ENCODE measurements at places on chromosomes 2 and 18. TPM values are rescaled to one million over a fixed set of nuclear protein-coding genes. Genes with fewer than 3 reads are reported as not detected.

FSIP2 gene
- 0.06 TPM for total RNA-seq

GRCh38 chr18:26317398-26317797, 91.2 kb downstream of the TAF4B start:
- H3K27ac ChIP-seq, result no peak overlapping the region
- no peak overlapping the region for H3K4me3 ChIP-seq
- no peak for DNase-seq
- no peaks in the 10 kb centered on the region for H3K4me1 ChIP-seq
- no peaks in the 10 kb centered on the region for H3K36me3 ChIP-seq
- no peaks in the 10 kb centered on the region for H3K27me3 ChIP-seq

INPP1 gene
- total RNA-seq, result 14.4 TPM

DNA sequence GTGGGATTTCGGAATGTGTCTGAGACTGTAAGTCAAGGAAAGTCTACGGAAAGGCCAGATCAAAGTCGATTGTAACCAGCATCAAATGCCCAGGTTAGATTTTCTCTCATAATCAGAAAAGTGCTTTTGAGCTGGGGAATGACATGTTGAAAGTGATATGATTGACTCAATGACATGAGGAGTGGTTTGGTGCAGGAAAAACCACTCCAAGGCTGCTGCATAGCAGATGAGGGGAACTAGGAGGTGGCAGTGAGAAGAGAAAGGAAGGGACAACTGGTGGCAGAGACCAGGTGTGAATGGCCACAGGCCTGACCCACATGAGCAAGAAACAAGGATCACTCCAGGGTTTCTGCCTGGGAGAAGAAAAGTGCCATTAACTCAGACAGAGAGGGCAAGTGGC, 822 bp downstream of the SLC35F6 start:
- H3K4me3 ChIP-seq, result peak overlapping the region; percentile 75
- H3K4me1 ChIP-seq, result peaks cover 4% of the 10 kb centered on the region
- no peaks in the 10 kb centered on the region for H3K27me3 ChIP-seq
- DNase-seq, result no peak
- peak overlapping the region; percentile 76 for H3K27ac ChIP-seq
- H3K36me3 ChIP-seq, result no peaks in the 10 kb centered on the region

GRCh38 chr2:3179208-3179607, 198.4 kb downstream of the EIPR1 start:
- no peaks in the 10 kb centered on the region for H3K36me3 ChIP-seq
- no peak for DNase-seq
- H3K27ac ChIP-seq, result no peak overlapping the region
- no peak overlapping the region for H3K4me3 ChIP-seq

- H3K4me1 ChIP-seq, result no peaks in the 10 kb centered on the region
- H3K27me3 ChIP-seq, result no peaks in the 10 kb centered on the region
- no peak for DNase-seq
Measured at GRCh38 chr2:208025814-208026184, 472 bp upstream of the PLEKHM3 start.

DNA sequence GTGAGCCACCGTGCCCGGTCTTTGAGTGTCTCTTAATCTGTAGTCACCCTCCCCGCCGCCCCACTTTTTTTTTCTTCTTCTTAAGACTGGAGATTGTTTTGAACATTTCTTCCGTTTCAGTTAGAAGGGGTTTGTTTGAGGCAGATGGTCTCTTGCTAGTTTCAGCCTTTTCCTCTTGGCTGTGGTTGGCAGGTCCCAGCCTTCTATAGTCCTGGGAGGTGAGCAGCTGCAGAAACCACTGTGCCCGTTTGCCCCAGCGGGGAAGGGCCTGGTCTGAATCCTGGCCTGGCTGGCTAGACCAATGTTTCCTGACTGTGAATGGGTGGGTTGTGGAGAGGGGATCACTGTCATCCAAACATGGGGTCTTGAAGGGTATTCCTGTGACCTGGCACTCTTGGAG, 30.1 kb upstream of the MCFD2 start:
- H3K36me3 ChIP-seq, result no peaks in the 10 kb centered on the region
- no peaks in the 10 kb centered on the region for H3K27me3 ChIP-seq

MC2R gene
- not detected for total RNA-seq

DNA sequence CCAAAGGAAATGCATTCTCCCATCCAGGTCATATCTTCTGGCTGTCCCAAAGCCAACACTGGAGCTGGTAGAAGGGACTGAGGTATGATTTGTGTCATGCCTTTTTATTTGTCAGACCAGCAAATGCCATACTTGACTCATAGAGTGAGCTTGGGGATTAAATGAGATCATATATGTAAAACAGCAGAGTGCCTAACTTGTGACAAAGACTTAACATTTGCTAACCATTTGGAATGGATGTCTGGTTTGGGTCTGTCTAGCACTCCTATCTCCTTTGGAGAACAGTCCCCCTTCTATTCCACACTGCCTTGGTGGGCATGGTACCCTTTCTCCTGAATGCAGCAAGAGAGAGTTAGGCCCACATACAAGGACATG, 128.5 kb upstream of the LGALSL start:
- no peaks in the 10 kb centered on the region for H3K4me1 ChIP-seq
- no peak overlapping the region for H3K27ac ChIP-seq
- H3K4me3 ChIP-seq, result no peak overlapping the region
- no peak for DNase-seq
- H3K27me3 ChIP-seq, result no peaks in the 10 kb centered on the region

- no peaks in the 10 kb centered on the region for H3K36me3 ChIP-seq
- no peak for DNase-seq
- H3K4me3 ChIP-seq, result no peak overlapping the region
- no peaks in the 10 kb centered on the region for H3K4me1 ChIP-seq
- no peaks in the 10 kb centered on the region for H3K27me3 ChIP-seq
Measured at GRCh38 chr2:153455861-153456260, 22.7 kb downstream of the RPRM start.

DNA sequence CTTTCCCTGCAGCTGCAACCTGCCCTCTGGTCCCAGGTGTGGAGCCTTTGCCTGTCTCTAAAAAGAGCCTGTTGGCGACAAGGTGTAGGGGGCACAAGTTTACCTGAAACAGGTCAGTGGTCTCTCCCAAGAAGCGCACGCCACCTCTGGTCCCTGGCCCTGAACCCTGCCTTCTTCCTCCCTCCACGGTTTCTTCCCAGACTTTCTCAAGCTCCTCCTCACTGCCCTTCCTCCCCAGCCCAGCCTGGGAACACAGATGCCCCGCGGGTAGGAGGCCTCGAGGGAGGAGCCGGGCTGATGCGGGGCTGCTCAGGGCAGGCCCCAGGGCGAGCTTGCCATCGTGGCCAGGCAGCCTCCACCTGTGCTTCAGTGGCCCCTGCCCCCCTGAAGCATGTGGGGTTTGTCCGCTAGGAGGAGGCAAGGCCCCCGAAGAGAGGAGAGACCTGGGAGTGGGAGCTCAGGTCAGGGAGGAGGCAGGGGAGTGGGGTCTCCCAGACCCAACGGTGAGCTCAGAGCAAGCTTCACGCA, 89.5 kb downstream of the SMAD7 start:
- no peaks in the 10 kb centered on the region for H3K4me1 ChIP-seq
- peaks cover 15% of the 10 kb centered on the region for H3K36me3 ChIP-seq
- DNase-seq, result no peak
- no peak overlapping the region for H3K4me3 ChIP-seq
- no peaks in the 10 kb centered on the region for H3K27me3 ChIP-seq

DNA sequence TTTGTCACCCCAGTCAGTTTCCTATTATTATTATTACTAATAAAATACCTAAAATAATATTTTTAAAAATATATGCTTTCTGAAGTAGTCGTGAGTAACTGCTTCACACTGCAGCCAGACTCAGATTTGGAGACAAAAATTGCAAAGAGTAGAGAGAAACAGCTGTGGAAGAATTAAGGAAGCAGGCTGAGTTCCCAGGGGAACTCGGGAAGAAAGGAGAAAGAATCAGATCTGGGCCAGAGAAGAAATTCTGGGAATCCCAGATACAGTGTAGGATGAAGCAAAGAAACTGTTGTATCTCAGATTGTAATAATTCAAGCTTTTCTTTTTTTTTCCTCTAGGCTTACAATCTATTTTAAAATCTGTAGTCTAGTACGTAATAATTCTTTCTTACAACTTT, 182.3 kb downstream of the FTCDNL1 start:
- H3K36me3 ChIP-seq, result no peaks in the 10 kb centered on the region
- DNase-seq, result no peak
- H3K27ac ChIP-seq, result no peak overlapping the region
- no peak overlapping the region for H3K4me3 ChIP-seq
- no peaks in the 10 kb centered on the region for H3K27me3 ChIP-seq
- H3K4me1 ChIP-seq, result no peaks in the 10 kb centered on the region

DNA sequence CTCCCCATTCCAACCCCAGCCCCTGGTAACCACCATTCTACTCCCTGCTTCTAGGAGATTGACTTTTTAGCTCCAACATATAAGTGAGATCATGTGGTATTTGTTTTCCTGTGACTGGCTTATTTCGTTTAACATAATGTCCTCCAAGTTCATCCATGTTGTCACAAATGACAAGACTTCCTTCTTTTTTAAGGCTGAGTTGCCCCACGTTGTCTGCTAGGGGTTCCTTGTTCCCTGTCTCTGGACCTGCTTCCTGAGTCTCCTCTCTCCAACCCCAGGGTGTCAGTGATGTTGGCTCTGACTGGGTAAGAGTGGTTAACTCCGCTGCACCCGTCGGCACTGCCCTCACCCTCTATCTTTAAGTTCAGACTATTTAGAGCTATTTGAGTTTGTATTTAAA, 175.2 kb downstream of the SH3RF3 start:
- no peaks in the 10 kb centered on the region for H3K27me3 ChIP-seq
- no peak for DNase-seq
- H3K27ac ChIP-seq, result no peak overlapping the region

FTCDNL1 gene
- 2.7 TPM for total RNA-seq

GRCh38 chr18:69469444-69469919, 68.8 kb downstream of the DOK6 start:
- DNase-seq, result peak; percentile 49
- no peak overlapping the region for H3K4me3 ChIP-seq
- H3K4me1 ChIP-seq, result no peaks in the 10 kb centered on the region

- H3K27ac ChIP-seq, result no peak overlapping the region
- no peak for DNase-seq
- H3K36me3 ChIP-seq, result no peaks in the 10 kb centered on the region
- no peaks in the 10 kb centered on the region for H3K4me1 ChIP-seq
Measured at GRCh38 chr2:120262761-120263428, 10.2 kb downstream of the RALB start.

- no peak overlapping the region for H3K4me3 ChIP-seq
- peak; percentile 28 for DNase-seq
- no peaks in the 10 kb centered on the region for H3K36me3 ChIP-seq
Measured at GRCh38 chr2:24421668-24422067, 61.3 kb upstream of the ITSN2 start.

DNA sequence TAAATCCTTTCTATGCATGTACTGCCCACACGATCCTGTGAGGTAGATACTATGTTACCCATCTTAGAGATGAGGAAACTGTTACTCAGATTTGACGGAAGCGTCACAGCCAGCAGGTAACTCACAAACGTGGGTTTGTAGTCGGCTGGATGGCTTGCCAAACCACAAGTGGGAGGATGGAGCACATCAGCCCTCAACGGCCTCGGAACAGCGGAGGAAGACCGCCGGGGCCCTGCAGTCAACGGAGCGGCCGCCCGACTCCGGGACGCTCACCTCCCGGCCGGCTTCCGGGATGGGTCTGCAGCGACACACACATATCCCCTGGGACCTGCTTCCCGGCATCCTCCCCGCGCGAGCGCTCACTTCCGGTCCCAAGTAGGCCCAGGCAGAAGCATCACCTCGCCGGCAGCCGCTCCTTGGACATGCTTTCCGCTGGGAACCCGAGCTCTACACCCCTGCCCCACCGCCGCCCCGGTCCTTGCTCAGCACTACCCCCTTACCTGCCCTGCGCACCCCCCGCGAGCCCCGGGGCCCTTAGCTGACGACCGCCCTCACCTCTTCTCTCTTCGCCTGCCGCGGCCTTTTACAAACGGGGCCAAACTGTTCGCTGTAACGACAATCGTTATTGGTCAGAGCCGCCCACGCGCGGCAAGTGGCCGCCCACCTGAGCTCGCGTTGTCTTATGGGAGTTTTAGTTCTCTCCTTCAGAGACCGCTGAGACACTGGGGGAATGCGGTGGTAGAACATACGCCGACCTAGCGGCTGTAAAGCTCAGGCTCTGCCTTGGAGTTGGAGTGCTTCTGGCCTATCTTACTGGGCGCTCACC, at the start of gene C2orf42:
TSS of gene C2orf42 (minus strand) at position 602 of the 826 bp plus-strand sequence. CDS start 9,034 bp downstream, outside the sequence.
- peaks cover 14% of the 10 kb centered on the region for H3K4me1 ChIP-seq
- H3K27ac ChIP-seq, result peak within 1 kb of the TSS; percentile 95
- peak; percentile 97 for DNase-seq
- peak within 1 kb of the TSS; percentile 92 for H3K4me3 ChIP-seq

GLI2 gene
- 0.49 TPM for total RNA-seq

DNA sequence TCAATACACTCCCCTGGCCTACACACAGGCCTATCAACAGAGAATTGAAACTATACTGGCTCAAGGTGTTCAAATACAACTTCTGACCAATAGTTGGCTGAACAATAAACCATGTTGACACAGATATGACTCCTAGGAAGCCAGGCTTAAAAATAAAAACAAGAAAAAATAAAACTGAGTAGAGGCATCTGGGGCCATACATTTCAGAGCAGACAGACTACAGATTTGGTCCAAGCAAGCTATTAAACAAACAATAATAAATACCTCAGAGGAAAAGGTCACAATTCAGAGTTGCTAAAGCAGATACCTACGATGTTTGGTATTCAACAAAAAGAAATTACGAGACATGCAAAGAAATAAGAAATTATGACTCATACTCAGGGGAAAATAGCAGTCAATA, 132.8 kb upstream of the ACVR2A start:
- H3K27me3 ChIP-seq, result no peaks in the 10 kb centered on the region
- H3K27ac ChIP-seq, result no peak overlapping the region
- H3K4me3 ChIP-seq, result no peak overlapping the region
- no peaks in the 10 kb centered on the region for H3K4me1 ChIP-seq

RBKS gene
- 14.0 TPM for total RNA-seq

DNA sequence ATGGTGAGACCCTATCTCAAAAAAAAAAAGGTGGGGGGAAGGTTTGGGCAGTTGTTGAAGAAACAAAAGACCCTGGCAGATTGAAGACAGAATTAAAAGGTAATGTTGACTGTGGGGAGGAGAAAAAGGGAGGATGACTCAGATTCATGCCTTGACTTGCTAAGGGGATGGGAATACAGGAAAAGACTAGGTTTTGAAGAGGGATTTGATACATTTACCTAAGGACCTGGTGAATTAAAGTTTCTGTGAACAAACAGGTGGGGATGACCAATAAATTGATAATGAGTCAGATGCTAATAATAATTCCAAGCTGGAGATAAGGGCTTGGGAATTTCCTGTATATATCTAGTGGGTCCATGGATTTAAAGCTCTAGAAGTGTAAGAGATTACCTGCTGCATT, 27.6 kb downstream of the TTR start:
- H3K4me1 ChIP-seq, result no peaks in the 10 kb centered on the region
- H3K27me3 ChIP-seq, result no peaks in the 10 kb centered on the region
- no peaks in the 10 kb centered on the region for H3K36me3 ChIP-seq
- H3K4me3 ChIP-seq, result no peak overlapping the region
- no peak overlapping the region for H3K27ac ChIP-seq

CCDC68 gene
- 3.9 TPM for total RNA-seq

DNA sequence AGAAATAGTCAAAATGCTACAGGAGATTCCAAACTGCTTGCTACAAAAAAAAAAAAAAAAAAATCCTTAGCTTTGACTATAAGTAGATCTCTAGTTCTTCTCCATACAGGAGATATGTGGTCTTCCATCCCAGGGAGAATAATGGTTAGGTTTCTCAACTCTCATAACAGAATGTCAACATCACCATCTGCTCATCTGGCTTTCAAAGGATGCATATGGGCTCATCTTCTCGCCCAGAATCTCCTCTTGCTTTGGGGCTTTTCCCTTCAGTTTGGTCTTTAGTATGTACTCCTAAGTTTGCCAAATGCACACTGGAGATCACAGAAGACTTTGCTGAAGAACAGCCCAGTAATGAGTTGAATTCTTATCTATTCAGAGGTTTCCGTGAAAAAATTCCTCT, 240.7 kb downstream of the NRXN1 start:
- H3K4me3 ChIP-seq, result no peak overlapping the region
- no peak for DNase-seq
- no peak overlapping the region for H3K27ac ChIP-seq
- H3K27me3 ChIP-seq, result no peaks in the 10 kb centered on the region
- no peaks in the 10 kb centered on the region for H3K36me3 ChIP-seq

Measured in right lobe of liver (tissue), 6 donors.